ENCODE measurements at places on chromosomes 6 and 20.

DNA sequence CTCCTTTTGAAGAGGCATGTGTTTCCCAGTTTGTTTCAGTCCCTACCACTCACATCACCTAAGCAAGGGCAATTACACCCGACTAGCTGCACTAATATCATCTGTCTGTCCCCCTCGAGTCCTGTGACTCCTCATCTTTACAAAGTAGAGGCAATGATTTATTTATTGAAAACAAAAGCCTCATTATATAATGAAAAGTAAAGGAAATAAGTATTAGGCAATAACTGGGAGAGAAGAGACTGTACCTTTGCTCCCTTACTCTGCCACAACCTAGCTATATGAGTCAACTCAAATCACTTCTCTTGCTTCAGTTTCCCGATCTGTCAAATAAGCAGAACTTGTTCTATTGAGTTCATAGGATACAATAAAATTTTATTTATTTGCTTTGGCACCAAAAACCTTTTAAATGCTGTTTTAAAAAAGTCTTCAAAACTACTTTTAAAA lies 38.9 kb downstream of the CSNK2A1 start:
- DNase-seq: no peak

DNA sequence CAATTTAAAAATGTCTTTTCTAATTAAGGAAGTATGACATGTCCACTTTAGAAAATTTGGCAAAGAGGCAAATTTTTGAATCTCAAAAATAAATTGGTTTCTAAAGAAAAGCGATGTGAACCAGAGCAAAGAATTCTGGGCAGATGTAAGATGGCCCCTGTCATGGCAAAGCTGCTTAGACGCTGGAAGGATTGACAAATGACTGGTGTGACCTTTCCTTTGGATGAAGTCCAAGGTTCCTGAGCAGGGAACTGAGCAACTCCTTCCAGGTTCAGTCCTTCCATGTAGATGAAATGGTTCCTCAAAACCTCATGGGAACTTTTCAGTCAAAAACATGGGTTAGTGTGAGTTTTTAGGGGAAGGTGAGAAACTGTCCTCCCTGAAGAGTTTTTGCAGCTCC lies 25.1 kb downstream of the BRPF3 start:
- DNase-seq: no peak

DNA sequence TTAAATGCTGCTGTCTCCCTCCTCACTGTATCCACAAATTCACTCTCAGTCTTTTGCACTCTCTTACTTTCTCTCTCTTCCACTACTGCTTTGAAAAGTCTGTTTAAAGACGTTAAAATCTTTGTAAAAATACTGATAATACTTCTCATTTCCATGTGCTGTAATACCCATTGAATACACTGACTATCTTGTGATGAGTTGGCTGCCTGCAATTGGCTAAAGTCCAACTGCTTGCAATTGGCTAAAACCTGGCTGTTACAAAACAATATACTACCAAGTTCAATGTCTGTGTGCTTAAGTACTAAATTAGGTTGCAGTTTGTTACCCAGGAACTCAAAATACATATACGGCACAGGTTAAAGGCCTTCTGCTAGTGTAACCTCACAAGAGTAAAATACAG lies 264.8 kb downstream of the THBS2 start:
- DNase-seq: no peak

DNA sequence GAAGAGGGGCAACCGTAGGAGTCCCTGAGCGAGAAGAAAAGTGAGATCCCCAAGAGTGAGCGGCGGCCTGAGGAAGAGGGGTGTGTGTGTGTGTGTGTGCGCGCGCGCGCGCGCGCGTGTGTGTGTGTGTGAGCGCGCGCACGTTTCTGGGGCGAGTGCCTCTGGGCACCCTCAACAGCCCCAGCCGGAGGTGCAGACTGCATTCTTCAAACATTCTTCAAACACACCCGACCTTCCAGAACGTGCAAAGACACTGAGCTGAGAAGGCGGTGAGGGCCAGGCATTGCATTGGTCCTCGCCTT lies 76.2 kb upstream of the FOXP4 start:
- DNase-seq: no peak

- DNase-seq: no peak
Measured at GRCh38 chr6:129866256-129866655, 5.1 kb upstream of the TMEM244 start.

- no peak for DNase-seq
Measured at GRCh38 chr6:31538805-31539400, 2.9 kb downstream of the DDX39B start.

- DNase-seq: no peak
Measured at GRCh38 chr6:168418711-168419121, 22.3 kb upstream of the SMOC2 start.

DNA sequence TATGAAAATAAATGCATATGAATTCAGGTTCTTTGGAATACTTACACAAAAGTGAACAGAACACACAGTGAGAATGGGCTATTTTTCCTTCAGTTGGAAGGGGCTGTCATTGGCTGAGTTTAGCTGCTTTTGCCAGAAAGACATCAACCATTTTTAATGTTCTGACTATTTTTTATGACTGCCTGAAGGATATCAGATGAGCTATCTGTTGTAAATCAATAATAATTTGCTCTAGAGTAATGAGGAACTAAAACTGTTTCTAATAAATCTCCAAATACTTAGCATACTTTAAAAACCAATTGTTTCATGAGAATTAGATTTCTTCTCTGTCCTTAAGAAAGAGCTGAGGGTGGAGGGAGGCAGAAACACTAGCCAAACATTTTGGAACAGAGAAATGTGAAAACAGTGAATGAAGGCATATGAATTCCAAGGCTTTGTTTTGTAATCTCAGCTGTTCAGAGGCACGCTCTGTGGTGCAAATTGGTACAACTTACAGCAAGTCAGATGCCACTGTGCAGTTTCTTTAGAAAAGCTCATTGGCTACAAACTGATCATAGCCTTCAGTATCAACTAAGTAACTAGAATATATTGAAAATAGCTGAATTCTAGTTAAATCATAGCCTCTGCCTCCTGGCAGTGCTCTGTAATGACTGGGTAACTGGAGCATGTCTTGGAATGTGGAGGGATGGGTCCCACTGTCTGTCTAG lies 228.9 kb upstream of the JAG1 start:
- no peak for DNase-seq

DNA sequence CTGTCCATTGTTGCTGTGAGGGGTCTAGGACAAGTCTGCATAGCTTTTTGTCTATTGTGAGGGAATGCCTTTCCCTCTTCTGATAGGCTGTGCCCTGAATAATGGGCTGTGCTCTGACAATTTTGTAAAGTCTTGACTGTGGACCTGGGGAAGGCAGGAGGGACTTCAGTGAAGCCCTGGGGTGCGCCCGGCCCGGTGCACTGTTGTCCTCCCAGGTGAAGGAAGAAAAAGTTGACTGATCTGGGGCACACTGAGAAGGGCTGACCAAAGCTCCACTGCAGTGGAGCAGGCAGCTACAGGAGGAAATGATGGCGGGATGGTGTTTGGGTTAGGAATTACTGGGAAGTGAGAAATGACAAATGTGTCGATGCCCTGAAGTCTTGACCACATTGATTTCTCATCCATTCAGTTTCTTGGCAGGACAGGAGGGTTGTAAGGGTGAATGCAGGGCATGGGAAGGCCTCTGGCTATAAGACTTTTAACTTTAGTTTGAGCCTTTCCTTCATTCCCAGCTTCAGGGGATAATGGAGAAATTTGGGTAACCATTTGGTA lies 224.0 kb upstream of the CST7 start:
- DNase-seq: no peak

GRCh38 chr6:15489261-15489962 lies 173.4 kb downstream of the DTNBP1 start:
- DNase-seq: no peak

DNA sequence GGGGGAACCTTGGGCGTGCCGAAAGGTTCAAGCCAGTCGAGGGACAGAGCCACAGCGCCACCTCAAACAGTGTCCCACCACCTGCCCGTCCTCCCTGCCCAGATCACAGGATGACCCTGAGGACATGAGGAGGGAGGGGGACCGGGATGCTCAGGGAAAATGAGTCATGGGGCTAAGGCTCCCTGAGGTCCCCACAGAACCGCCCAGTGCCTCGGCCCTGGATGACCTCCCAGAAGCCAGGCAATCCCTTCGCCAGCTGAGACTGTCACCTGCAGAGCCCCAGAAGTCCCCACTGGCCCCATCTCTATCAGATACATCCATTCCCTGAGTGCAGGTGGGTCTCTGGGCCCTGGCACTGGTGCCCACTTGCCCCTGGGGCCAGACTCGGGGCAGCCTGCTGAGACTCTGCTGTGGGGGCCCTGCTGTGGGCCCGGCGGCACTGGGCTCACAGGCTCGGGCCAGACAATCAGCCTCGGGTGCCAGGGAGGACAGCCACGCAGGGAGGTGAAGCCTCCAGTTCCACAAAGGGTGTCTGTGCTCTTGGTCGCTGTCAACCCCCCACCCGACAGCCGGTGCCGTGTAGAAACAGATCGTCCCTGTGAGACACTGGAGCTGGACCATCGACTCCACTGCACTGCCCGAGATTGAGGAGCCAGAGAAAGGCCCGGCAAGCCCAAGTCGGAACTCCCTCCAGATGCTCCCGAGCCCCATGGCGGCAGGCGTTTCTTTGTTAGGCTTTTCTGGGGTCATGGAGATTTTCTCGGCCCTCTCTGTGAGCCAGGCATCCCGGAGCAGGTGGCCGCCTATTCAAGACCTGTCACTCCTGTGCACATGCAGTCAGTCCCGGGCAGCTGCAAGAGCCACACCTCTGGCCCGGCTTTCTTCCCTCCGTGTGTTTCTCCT lies 26.1 kb downstream of the PXDC1 start:
- no peak for DNase-seq

DNA sequence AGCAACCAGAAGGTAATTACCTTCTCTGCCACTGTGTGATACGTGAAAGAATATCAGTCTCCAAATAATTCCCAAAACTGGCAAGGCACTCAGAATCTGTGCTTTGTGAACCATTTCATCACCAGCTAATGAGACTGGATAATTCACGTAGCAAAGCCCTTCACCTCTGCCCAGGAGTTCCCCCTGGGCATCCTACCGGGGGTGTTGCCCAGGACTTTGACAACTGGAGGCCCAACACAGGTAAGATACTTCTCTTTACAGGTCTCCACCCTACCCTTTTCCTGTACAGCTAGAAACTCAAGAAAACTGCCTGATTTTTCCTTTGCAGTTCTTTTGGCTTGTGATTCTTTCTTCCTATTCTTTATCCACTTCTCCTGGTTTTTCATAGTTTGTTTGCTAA lies 2.7 kb upstream of the CD24 start:
- DNase-seq: no peak

DNA sequence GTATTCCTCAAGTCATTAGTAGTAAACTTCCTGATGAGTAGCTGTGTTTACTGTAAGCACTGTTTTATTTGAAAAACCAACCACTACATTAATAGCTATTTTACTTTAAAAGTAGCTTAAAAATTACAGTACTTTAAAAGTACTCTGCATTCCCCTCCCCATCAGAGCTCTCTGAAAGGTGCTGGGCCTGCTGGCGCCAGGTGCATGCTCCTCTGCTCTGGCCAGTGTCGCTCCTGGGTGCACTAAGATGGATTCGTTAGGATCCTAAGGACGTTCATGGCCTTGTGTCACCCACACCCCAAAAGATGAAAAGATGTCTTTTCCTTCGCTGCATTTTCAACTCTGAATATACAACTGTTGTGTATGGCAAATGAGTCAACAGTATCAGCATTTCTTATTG lies 43.9 kb upstream of the KIF25 start:
- DNase-seq: no peak

DNA sequence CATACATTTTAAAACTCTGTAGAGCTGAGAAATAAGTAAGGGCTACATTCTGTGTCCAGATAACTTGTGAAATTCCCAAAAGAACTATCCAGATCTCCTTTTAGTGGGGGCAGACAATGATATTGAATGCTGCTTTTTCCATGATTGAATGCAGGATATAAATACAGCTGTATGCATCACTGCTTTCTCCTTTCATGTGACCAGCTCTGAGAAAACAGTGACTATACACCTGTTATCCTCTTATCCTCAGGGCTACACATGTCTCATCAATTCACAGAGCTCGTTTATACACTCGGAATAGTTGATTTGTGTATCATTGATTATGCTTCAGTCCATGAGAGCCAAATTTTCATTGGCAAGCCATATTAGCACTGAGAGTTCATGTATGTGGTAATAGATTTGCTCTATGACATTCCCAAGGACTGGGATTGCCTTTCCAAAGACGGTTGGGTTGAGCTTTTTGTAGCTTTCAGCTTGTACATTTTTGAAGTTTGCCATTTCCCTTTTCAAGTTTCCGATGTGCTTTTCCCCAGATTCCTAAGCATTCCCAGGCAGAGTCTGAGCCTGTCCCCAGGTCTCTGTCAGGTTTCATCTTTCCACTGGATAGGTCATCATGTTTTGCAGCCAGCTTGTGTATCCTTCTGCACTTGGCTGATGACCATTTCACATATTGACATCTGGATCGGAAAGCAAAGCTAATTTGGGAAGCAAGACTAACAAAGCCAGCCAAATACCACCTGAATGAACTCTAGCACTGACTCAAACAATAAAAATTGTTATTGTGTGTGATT lies 97.7 kb downstream of the RFX6 start:
- DNase-seq: no peak

DNA sequence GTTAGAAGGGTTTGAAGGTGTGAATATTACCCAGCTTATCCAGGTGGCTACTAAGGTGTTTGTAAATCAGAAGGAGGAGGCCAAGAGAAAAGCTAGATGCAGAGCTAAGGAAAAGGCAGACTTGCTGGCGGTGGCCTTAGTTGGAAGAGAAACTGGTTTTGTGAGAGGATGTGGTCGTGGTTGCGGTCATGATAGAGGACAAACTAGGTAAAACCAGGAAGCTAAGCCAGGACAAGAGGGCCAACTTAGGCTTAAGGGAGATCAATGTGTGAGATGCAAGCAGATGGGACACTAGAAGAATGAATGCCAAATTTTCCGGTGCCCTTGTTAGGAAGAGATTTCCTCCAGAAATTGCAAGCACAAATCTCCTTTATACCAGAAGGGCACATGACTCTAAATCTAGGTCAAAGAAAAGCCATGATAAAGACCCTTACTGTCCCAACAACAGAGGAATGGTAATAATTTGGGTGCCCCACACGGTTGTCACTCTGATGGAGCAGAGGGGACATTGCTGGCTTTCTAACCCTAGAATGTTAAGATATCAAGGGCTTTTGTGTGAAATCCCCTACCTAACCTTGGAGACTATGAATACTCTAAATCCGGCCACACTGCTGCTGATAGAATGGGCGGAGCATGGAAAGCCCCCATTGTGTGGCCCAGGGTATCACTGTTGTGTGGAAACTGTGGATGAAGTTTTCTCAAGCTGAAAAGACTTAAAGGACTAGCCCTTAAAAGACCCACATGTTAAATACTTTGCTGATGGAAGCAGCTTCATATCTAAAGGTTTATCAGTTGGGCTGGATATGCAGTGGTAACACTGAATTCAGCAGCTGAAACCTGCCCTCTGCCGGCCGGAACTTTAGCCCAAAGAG lies 7.8 kb downstream of the IL22RA2 start:
- DNase-seq: no peak

- DNase-seq: no peak
Measured at GRCh38 chr6:168196385-168196860, 117.4 kb upstream of the FRMD1 start.

Measured in stimulated activated CD8-positive, alpha-beta memory T cell treated with anti-CD3 and anti-CD28 coated beads, Interleukin-2, amount 100 ng/mL, for 48 hours (primary cell).